Stimulated activated CD4-positive, alpha-beta T cell treated with anti-CD3 and anti-CD28 coated beads, Interleukin-12 subunit alpha, Interleukin-12 subunit beta, amount 100 ng/mL, for 48 hours (primary cell): ENCODE measurements at places on chromosomes 16 and 17.

GRCh38 chr16:86882586-86883280, 304.4 kb downstream of the FOXL1 start:
- DNase-seq = no peak

DNA sequence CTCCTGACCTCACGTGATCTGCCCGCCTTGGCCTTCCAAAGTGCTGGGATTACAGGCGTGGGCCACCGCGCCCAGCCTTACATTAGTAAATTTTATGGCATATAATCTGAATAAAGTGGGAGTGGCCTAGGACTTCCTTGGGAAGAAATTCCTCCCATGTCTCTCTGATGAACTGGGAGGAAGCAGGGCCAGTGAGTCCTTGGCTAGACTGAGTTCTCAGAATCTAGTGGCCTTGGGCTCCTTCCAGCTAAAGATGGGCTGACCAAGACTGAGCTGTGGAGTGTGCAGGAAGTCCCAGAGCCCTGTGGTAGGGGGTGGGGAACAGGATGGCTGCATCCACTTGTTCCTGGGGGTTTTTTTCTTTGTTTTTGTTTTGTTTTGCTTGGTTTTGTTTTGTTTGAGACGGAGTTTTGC, 10.0 kb upstream of the NAGLU start:
- no peak for DNase-seq

DNA sequence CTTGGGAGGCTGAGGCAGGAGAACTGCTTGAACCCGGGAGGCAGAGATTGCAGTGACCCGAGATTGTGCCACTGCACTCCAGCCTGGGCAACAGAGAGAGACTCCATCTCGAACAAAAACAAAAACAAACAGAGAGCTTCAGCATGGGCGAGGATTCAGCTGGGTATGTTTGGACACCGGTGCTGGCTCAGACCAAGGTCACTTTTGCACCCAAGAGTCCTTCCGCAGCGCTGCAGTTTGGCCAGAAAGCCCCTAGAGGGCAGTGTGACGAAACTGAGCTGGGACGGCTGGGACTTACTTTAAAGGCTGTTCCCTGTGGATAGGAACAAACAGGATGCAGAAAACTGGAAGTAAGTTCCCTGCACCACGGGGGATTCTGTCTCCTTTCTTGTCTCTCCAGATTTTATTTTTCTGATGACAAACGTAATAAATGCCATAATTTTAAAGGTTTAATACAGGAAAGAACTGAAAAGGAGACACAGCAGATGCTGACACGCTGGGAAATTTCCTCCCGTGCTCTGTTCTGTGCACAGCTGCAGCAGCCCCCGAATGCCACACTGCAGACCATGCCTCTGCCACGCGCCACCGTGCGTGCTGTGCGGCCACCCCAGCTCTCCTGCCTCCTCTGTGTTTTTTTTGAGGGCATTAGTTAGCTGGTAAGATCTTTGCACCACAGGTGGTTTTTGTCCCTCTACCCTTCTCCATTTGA, 25.2 kb upstream of the USP36 start:
- peak; percentile 35 for DNase-seq

GRCh38 chr16:79757968-79758367, 157.4 kb upstream of the MAF start:
- DNase-seq = no peak

DNA sequence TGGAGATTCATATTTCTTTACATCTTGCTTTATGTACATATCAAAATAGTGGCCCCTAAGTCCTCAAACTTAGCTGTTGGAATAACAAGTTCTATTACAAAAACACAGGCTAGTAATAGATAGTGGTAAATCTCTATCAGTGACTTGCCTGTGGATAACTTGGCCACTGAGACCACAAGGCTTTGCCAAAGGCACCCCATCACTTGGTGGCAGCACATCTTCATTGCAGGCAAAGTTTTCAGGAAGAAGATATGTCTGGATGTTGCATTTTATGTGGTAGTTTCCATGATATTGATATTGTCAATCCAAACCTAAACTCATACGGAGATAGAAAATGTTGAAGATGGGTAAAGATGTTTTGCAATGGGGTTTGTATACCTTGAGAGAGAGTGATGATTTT, 58.5 kb downstream of the KNOP1 start:
- DNase-seq = no peak

DNA sequence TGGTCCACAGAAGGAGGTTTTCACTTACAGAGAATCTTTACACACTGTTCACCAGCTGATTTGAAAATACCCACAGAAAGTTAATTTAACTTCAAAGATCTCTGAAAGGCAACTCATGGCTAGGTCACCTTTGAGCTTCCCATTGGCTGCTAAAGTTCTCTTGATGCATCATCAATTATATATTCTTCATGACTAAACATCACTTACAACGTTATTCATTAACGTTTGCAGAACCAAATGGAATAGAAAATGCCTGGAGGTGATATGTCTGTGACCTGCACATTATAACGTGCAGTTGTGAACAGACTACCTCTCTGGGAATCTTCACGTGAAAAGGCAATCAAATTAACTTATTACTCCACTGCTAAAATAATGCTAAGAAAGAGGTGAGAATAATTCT, 238.5 kb downstream of the ZFHX3 start:
- DNase-seq = no peak
